Stimulated activated CD4-positive, alpha-beta T cell treated with anti-CD3 and anti-CD28 coated beads, TNF-alpha, amount 100 ng/mL, for 24 hours (primary cell): ENCODE measurements at places on chromosomes 3 and 15.
A peak's percentile ranks its signal among the peaks of the same experiment; 100 is the strongest.

GRCh38 chr3:12392101-12392878 is 92.0 kb upstream of the TSEN2 start:
- DNase-seq, result no peak

DNA sequence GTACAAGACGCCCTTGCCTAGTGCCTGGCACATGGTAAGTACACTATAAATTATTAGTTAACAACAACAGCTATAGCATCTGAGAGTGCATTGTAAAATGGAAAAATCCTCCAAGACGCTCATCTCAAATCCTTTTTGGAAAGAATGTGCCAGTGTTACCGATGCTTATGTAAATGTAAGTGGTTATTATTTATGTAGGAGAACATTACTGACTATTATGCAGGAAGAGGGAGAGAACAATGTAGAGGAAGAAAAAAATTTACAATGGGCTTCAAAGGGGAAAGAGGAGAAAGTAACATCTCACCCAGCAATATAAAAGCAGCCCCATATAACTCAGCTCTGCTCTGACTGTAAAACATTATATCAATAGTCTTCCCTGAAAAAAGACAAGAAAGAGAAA is 155.3 kb upstream of the LPP start:
- DNase-seq, result no peak

DNA sequence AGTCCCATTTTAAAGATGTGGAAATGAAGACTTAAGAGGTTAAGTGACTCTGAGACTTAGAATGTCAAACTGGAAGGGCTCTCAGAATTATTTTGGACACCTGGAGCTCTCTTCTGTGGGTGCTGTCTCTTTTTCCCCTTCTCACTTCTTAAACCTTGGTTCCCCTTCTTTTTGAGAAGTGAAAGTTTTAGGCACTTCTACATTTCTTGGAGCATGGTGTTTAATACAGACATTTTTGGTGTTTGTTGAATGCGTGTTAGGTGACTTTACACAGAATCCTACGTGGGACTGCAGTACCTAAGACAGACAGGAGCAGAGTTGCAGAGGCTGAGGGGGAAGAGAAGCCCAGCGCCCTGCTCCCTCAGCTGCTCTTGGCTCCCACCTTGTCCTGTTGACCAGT is 133.3 kb downstream of the MDFIC2 start:
- DNase-seq, result no peak

GRCh38 chr15:78762985-78763795 is 48.1 kb downstream of the ADAMTS7 start:
- no peak for DNase-seq

DNA sequence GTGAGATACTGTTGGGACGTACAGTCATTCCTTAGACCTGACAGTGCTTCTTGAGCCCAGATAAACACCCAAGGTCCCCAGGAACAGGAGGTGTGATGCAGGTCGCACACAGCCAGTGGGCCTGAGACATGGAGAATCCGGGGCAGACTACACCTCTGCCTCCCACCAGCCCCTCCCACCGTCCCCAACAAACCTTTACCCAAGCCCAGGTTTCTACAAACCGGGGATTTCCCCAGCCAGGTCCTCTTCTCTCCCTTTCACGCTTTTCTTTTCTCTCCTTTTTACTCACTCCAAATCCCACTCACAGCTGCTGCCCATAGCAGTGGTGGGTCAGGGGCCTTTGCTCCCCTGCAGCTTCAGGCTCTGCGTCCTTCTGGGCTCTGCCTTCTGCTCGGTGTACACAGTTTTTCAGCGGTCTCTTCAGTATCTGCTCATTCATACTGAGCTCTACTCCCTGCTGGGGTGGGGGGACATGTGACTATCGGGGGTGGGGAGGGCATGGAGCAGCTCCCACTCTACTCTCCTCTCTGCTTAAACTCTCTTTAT is 4.8 kb upstream of the PCSK6 start:
- DNase-seq, result no peak

DNA sequence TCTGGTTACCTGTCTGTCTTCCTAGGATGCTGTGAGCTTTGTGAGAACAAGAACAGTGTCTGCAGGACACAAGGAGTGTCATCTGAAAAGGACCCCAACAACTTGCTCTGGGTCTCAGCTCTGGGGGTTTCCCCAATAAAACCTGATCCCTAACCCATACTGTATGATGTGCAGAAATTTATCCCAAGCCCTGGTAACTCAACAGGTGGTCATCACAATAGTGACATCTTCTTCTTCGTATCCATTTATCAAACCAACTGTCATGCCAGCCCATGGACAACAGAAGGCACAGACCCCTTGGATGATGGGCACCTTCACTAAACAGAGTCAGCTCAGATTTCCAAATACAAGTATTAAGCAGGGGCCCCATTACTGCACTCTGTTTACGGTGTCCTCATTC is 127.5 kb downstream of the UACA start:
- no peak for DNase-seq

GRCh38 chr3:190996181-190996775 is 133.8 kb upstream of the GMNC start:
- no peak for DNase-seq

GRCh38 chr3:123169492-123169929 is 32.2 kb upstream of the SEC22A start:
- DNase-seq, result no peak

- no peak for DNase-seq
These were observed 18.2 kb upstream of the SKOR1 start for GRCh38 chr15:67807141-67807540.

DNA sequence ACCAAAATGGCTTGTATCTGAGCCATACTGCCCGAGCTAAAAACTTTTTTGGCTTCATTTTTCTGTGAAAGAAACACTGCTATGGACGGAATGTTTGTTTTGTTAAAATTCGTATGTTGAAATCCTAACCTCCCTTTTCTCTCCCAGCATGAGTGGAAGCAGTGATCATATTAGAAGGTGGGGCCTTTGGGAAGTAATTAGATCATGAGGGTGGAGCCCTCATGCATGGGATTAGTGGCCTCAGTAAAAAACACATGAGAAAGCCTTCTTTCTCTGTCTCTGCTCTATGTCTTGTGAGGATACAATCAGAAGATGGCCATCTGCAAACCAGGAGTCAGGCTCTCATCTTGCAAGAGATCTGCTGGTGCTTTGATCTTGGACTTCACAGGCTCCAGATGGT is 7.4 kb upstream of the FNDC3B start:
- DNase-seq, result no peak

GRCh38 chr15:58258501-58259292 is 120.5 kb downstream of the AQP9 start:
- DNase-seq, result no peak

DNA sequence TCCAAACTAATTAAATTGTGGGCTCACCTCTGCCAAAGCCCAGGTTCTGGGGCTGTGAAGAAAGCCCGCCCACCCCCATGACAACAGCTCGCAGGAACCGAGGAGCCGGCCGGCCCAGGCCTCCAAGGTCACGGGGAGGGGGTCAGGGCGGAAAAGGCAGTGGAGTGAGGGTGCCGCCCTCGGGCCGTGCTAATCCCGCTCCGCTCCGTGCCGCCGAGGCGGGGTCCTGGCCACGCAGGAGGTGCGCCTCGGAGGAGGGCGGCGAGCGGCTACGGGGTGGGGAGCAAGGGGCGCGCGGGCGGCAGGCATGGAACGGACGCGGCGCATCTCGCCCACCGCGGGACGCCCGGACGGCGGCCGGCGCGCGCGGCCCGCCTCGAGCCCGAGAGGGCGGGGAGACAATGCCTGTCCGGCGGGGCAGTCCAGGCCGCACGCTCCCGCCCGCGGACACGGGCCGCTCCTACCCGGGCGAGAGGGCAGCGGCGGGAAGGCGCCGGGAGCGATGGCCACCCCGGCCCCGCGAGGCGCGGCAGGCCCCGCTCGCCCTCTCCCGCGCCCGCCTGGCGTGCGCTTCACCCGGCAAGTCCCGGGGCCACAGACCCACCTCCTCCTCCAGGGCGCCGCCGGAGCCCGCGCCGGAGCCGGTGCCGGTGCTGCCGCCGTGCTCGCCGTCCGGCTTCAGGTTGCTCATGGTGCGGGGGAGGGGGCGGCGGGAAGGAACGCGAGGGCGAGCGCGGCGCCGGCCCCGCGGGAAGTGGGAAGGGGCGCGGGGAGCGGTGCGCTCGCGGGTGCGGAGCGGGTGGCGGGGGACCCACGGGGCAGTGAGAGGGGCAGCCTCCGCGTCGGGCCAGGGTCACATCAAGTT is 528 bp downstream of the RBPMS2 start:
- DNase-seq, result no peak

DNA sequence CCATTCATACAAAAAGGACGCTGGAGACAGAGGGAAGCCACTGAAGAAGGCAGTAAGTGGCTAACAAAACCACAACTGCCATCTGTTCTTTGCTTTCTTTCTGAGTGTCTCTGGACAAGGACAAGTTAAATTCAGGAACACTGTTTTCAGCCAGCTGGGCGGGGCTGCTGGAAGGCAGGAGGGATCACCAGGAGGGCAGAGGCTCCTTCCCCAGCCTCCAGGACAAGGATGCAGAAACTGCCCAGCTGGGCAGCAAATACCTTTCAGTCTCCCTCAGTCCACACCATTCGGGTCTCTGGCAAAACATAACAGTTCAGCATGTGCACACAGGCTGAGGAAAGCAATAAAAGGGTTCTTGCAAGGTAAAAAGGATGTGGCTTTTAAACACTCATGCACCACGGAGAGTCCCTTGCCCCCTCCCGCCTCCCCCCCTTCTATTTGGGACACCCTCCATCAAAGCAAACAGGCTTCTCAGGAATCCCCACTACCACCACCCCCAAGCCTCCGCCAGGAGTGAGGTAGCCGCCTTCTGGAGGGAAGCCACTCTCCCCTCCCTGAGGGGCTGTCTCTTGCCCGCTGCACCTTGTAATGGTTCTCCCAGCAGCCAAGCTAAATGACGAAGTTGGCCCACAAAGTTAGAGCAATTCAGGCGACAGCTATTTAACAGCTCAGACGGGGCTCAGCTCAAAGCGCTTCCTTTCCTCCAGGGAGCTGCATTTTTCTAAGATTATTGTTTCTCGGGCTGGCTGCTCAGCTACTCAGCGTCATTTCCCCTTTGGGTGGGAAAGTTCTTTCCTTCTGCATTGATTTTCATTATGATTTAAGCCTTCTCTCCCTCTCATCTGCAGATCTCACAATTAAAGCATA is 3.8 kb downstream of the HEG1 start:
- DNase-seq, result peak; percentile 20

GRCh38 chr3:189724356-189724755 is 93.2 kb downstream of the TP63 start:
- no peak for DNase-seq

GRCh38 chr15:83112233-83112955 is 4.9 kb downstream of the TM6SF1 start:
- DNase-seq, result no peak

GRCh38 chr3:115836944-115837343 is 213.6 kb downstream of the GAP43 start:
- DNase-seq, result no peak

- no peak for DNase-seq
These were observed 112.0 kb downstream of the IL12A start for GRCh38 chr3:160100610-160101009.

GRCh38 chr3:14543446-14543845 is 3.3 kb upstream of the GRIP2 start:
- DNase-seq, result no peak

GRCh38 chr3:115999613-116000012 is 376.3 kb downstream of the GAP43 start:
- DNase-seq, result no peak
